ENCODE measurements at places on chromosomes 11 and 22. TPM values are rescaled to one million over a fixed set of nuclear protein-coding genes. Genes with fewer than 3 reads are reported as not detected.

GRCh38 chr11:62245271-62245753, 3.3 kb downstream of the SCGB1D2 start:
- DNase-seq: no peak

DNA sequence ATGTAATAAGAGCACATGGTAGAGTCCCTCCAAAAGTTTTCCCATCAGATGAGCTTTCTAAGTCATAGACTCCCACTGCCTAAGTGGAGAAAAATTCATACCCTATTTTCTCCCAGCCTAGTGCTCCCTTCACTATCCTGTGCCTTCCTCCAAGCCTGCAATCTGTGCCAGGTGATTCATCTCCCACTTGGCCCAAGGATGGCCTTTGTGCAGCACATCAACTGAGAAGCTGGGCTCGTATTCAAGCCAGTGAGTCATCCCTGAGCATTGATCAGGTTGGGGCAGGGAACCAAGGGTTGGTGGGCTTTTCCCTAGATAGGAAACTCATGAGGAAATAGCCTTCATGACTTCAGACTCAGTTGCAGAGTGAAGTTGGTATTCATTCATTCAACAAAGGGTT, 64.6 kb downstream of the PANX1 start:
- DNase-seq: no peak

The HMOX1 gene
- total RNA-seq: 5.6 TPM

- no peak for DNase-seq
These were observed 13.0 kb upstream of the MYEOV start for GRCh38 chr11:69280994-69281393.

The LARGE1 gene
- 0.18 TPM for total RNA-seq

DNA sequence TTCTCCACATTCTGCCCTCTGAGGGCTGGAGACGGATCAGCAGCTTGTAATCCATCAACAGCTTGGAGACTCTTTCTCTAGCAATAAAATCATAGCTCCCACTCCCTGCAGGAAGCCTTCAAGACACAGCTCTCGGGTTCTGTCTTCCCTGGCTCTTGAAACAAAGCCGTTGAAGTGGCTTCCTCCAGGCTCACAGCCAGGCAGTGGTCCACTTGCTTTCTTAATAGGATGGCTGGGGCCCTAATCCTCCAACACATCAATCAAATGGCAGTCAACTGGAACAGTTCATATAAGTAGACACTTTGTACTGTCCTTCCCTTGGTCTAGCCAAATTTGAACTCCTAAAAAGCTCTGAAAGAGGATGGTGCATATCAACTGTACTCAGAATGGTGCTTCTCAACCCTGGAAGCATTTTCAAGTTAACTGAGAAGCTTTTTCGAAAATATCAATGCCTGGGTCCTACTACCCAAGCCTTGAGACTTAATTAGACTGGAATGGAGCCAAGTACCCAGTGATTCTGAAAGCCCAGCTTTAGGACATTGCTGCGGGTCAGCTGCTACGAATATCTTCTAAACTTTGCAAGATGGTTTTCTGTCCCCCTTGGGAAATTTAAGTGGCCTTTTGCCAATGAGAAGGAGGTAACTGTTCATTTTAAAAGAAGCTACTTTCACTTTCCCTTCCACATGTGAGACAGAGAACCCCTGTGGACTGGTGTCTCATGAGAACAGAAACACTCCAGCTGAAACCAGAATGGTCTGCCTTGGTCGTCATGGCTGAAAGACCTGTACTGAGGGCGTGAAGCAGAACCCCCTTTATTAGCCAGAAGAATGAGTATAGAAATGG, 74.7 kb downstream of the SC5D start:
- no peak for DNase-seq

DNA sequence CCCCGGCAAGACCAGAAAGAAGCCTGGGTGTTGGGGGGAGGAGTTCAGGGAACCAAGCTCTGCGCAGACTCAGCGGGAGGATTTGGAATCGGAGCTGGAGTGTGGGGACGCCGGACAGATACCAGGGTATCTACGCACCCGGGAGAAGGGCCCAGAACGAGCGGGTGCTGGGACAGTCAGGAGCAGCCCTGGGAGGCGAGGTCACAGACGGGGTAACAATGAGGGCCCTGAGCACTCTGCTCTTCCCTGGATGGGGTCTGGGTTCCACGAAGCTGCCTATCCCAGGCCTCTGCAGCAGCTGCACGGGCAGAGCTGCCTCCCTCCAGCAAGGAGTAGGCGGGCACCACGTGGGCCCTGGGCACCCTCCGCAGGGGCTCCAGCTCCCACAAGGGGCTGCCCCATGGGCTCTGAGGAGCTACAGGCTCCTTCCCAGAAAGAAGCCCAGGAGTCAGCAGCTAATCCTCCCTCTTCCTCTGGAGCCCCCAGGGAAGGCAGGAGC, 197.2 kb downstream of the BRD1 start:
- DNase-seq: no peak

DNA sequence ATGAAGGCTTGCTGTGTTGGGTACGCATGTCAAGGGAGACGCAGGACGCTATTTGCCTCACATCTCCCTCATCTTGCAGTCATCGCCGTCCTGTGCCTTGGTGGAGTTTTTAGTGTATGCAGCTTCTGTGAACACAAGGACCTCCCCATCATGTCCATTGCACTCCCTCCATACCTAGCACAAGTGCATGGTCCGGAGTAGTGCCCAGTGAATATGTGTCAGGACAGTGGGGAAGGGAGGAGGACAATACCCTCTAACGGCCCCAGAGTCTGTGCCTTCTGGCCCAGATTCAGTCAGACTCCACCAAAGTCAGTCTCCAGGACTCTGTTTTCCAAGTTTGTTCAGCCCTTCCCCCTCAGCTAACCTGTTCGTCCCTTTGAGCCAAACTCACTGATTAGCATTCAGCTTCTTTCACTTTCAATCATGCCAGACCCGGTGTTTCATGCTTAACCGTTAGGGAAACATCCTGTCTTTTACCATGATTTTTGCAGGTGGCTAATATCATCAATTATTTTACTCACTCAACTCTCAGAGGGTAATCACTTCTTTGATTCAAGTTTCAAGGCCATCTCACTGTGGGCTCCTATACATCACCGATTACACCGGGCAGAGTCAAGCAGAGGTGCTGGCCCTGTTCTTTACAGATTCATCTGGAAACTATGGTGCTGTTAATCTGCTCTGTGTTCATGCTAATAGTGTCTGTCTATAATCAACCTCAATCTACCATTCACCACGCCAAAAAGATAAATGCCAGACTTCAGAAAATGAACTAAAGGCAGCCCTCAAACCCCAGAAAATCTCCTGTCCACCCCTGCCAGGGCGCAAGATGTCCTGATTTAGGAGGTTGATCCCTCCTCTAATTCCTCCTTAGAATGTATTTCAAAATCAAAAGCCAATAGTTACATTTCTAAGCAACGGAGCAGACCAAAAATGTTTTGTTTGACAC, 156.5 kb downstream of the RRAS2 start:
- no peak for DNase-seq
